ENCODE measurements at places on chromosomes 5 and 9.

- no peak for DNase-seq
Observed at GRCh38 chr5:24112420-24112819, 532.4 kb downstream of the CDH10 start.

DNA sequence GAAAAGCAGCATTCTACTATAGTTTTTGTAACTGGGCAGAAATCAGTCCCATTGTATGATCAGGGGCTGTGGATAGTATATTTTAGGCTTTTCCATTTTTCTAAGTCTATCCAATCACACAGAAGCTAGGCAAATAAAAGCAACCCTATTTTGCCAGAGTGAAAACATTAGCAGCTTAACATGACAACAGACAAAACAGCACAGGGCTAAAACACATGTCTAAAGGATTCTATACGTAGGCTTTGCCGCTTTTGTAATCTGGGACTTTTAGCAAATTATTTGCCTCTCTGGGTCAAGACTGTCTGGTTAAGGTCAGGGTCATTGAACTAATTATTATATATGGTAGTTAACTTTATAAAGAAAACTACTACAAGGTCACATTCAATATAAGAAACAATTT is 4.2 kb downstream of the MARCHF3 start:
- DNase-seq = no peak

DNA sequence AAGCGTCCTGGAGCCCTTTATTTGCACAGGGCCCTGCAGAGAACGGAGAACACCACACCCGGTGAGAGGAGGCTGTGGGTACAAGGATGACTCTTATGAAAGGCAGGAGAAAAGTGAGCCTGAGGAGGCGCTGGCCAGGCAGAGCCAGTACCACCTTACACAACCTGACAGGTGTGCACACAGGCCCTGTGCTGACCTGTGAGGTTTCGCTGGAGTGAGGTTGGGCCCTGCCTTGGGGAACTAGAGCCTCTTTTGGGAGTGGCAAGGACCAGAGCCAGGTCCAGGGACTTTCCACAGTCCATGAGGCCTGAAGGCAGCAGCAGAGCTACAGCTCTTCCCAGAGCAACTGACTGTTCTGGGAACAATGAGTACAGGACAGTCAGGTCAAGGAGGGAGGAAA is 3.1 kb downstream of the SRD5A1 start:
- DNase-seq = no peak

DNA sequence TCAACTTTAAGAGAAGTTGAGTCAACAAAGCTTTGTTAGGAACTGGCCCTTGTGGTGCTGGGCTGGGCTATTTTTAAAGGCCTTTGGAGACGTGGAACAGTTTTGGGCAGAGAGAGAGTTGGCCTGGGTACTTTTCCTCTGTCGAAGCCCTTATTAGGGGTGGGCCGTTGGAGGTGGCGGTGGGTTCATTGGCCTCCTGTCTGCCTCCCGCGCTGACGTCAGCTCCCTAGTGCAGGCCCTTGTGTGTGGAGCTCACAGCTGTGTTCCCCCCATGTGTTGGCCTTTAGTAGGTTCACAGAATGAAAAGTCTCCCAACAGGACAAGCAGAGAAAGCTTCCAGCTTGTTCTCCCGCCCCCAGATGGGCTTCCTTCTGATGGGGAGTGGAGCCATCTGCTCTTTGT is 2.7 kb downstream of the NCS1 start:
- DNase-seq = no peak

Measured in SW 1271 (cell line).